Right atrium auricular region (tissue), 2 donors: ENCODE measurements at places on chromosomes 13 and 19.

DNA sequence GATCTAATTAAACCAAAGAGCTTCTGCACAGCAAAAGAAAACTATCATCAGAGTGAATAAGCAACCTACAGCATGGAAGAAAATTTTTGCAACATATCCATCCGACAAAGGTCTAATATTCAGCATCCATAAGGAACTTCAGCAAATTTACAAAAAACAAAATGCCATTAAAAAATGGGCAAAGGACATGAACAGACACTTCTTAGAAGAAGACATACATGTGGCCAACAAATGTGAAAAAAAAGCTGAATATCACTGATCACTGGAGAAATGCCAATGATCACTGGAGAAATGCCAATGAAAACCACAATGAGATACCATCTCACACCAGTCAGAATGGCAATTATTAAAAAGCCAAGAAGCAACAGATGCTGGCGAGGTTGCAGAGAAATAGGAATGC, 32.5 kb downstream of the ZNF582 start:
- no peak for DNase-seq
- H3K4me1 ChIP-seq: no peaks in the 10 kb centered on the region
- H3K27ac ChIP-seq: no peak overlapping the region
- H3K36me3 ChIP-seq: no peaks in the 10 kb centered on the region
- H3K4me3 ChIP-seq: no peak overlapping the region
- no peaks in the 10 kb centered on the region for H3K27me3 ChIP-seq

DNA sequence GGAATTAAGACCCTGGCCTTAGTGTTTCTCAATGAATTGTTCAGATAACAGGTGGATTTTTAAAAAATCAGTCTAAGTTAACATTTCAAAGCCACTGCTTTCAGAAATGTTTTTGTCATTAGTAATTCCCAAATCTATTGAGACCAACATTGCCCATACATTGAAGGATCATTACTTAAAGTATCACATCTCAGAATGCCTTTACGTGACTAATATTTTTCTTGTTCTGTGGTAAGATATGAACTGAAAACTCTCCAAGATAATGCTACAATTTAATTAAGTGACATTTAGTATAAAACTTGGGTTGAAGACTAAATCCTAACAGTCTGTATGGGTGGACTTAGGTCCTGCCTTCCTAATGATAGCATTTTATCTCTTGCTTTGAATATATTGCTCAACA, 59.4 kb upstream of the POSTN start:
- H3K27me3 ChIP-seq: no peaks in the 10 kb centered on the region
- H3K27ac ChIP-seq: no peak overlapping the region
- no peaks in the 10 kb centered on the region for H3K4me1 ChIP-seq
- no peaks in the 10 kb centered on the region for H3K36me3 ChIP-seq

GRCh38 chr13:23668562-23668961, 98.3 kb downstream of the TNFRSF19 start:
- DNase-seq: no peak
- H3K36me3 ChIP-seq: peaks cover 21% of the 10 kb centered on the region
- H3K4me3 ChIP-seq: no peak overlapping the region

- H3K4me3 ChIP-seq: no peak overlapping the region
- DNase-seq: no peak
- H3K4me1 ChIP-seq: no peaks in the 10 kb centered on the region
These were observed 42.6 kb downstream of the USP12 start for GRCh38 chr13:27128825-27129627.

GRCh38 chr13:24748061-24748400, 15.9 kb upstream of the RNF17 start:
- peaks cover 4% of the 10 kb centered on the region for H3K27me3 ChIP-seq
- H3K4me3 ChIP-seq: no peak overlapping the region
- DNase-seq: no peak

- no peaks in the 10 kb centered on the region for H3K36me3 ChIP-seq
- no peak overlapping the region for H3K4me3 ChIP-seq
- DNase-seq: no peak
- no peaks in the 10 kb centered on the region for H3K4me1 ChIP-seq
- no peak overlapping the region for H3K27ac ChIP-seq
- H3K27me3 ChIP-seq: no peaks in the 10 kb centered on the region
These were observed 23.7 kb upstream of the GPR183 start for GRCh38 chr13:99330942-99331341.

GRCh38 chr19:45854167-45854778, 8.7 kb downstream of the SYMPK start:
- H3K27me3 ChIP-seq: no peaks in the 10 kb centered on the region
- H3K4me1 ChIP-seq: no peaks in the 10 kb centered on the region

- H3K4me1 ChIP-seq: no peaks in the 10 kb centered on the region
- no peak overlapping the region for H3K4me3 ChIP-seq
- H3K27ac ChIP-seq: peak overlapping the region; percentile 62
- DNase-seq: peak; percentile 87
- no peaks in the 10 kb centered on the region for H3K36me3 ChIP-seq
- no peaks in the 10 kb centered on the region for H3K27me3 ChIP-seq
These were observed 13.2 kb upstream of the ASF1B start for GRCh38 chr19:14149509-14149994.

GRCh38 chr19:38061294-38061693, 154.3 kb downstream of the SIPA1L3 start:
- H3K4me1 ChIP-seq: no peaks in the 10 kb centered on the region
- no peak overlapping the region for H3K27ac ChIP-seq
- H3K36me3 ChIP-seq: no peaks in the 10 kb centered on the region
- H3K4me3 ChIP-seq: no peak overlapping the region
- no peak for DNase-seq
- H3K27me3 ChIP-seq: no peaks in the 10 kb centered on the region
